ENCODE measurements at places on chromosomes 2 and 18.

DNA sequence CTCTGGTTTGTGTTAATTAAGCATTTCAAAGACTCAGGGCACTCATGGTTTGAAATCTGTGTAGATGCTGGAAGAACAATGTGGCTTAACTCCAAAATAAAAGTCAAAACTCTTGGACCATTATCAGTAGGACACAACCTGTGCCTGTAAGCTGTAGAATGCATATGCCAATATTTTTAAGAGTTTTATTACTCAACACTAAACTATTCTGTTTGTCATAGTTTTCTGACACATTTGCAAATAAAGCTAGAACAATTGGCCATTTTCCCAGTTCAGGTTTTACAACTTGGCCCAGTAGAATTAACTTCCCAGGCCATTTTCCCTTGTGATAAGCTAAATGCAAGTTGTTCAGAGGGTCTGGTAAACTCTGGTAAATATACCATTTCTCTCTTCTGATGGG lies 713.1 kb downstream of the CBLN2 start:
- DNase-seq = peak; percentile 37

DNA sequence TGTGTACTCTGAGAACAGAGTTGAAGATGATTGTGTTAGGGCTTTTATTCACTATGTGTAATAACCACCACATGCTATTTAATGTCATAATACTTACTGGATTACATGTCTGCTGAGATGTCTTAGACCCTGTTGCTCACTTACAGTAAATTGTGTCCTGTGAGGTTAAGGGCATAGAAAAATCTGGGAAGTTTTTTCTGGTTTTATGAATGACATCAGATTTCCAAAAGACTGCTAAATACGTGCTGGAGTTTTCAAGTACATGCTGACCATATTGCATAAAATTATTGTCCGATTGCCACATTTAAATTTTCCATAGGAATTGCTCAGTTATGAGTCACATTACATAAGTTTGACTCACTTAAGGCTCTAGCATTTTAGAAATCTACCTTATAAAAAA lies 96.7 kb upstream of the COL5A2 start:
- DNase-seq = peak; percentile 91

GRCh38 chr2:21812766-21813165 lies 689.0 kb downstream of the TDRD15 start:
- DNase-seq = no peak

- DNase-seq = peak; percentile 98
Observed at GRCh38 chr2:160224060-160224459, 24.0 kb upstream of the ITGB6 start.

DNA sequence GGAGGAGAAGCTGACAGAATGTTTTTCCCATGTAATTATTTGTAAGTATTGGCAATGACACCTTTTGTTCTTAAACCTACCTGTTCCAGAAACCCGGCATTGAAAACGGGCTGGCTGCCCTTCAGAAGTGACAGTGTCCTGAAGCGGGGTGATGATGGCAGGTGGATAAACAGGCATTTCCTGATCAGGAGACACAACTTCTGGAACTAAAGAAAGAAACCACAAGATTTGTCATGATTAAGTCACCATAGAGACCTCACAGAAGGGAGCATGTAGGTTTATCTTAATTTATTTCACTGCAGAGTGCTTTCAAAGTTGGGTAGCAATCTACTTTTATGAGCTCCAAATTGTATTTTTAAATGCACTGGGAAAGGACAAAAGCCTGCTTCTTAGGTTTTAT lies 43.1 kb downstream of the TTN start:
- DNase-seq = peak; percentile 15

GRCh38 chr2:48116497-48116896 lies 210.2 kb upstream of the FBXO11 start:
- no peak for DNase-seq

DNA sequence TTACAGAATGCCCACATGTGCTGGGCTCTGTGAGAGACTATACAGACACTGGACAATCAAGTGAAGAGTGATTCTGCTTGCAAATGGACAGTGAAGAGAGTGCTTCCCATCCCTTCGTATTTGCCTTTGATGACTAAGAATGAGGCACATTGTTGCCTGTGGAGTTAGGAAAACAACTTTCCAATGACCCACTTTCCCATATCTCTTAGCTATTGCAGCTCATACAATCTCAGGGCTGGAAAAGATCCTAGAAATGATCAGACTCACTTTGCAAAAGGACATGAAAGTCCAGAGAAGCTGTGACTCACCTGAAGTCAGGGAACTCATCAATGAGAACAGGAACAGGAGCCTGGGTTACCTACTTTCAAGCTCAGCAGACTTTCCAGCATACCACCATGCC lies 440.5 kb upstream of the TCF4 start:
- DNase-seq = peak; percentile 73

DNA sequence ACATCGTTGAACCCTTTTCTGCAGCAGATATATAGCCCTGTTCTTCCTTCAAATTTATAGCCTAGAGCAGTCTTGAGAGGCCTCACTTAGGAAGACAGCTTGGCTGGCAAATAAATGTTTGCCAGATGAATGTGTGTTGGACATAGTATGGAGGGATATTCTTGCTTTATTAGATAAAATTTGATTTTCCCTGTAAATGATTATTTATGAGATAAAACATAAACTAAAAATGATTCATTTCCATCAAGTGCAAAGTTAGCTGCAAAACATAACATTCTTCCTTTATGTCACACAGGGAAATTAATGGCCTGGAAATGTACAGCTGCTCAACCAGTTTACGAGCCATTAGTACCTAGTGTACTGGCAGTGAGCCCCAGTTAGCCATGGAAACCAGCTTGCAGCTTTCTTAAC lies 82.5 kb downstream of the LIMS1 start:
- DNase-seq = peak; percentile 57

DNA sequence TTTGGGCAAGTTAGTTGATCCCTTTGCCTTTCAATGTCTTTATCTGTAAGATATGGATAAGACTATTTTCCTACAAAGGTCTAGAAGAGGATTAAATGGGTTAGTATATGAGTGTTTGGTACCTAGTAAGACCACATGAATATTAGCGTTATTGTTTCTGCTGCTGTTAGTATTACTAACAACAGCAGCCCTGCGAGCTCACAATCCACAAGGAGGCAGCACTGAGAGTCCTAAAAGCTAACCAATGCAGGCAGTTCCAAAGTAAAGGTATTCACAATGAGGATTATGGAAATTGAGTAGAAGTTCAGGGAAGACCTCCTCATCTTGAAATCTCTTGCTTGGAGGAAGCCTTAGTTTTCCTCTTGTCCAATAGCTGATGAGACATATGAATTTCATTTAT lies 248.9 kb downstream of the TDRD15 start:
- DNase-seq = no peak

DNA sequence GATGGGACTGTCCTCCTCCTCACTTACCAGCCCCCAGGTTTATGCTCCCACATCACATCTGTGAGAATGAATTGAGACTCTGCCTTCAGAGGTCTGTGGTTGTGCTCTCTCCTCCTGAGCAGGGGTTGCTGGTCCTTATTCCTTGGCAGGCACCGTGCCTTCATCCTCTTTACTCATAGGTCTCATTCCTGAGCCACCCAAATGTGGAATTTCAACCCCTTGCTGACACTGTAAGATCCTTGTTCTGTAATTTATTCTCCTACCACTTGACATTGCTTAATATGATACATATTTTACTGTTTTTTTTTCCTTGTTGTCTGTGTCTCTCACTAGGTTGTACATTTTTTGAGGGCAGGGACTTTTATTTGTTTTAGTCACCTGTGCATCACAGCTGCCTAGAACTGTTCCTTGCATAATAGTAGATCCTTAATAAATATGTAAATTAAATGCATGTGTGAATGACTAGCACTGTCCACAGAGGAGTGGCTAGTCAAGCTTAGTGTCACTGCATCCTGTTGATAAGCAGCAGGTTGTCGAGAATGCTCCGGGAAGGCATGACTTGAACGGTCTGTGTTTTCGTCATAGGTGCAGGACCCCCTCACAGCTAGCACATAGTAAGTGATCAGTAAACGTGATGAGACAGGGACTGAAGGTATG lies 180.6 kb downstream of the ZNF407 start:
- no peak for DNase-seq

GRCh38 chr2:8505311-8505920 lies 176.4 kb upstream of the ID2 start:
- no peak for DNase-seq

DNA sequence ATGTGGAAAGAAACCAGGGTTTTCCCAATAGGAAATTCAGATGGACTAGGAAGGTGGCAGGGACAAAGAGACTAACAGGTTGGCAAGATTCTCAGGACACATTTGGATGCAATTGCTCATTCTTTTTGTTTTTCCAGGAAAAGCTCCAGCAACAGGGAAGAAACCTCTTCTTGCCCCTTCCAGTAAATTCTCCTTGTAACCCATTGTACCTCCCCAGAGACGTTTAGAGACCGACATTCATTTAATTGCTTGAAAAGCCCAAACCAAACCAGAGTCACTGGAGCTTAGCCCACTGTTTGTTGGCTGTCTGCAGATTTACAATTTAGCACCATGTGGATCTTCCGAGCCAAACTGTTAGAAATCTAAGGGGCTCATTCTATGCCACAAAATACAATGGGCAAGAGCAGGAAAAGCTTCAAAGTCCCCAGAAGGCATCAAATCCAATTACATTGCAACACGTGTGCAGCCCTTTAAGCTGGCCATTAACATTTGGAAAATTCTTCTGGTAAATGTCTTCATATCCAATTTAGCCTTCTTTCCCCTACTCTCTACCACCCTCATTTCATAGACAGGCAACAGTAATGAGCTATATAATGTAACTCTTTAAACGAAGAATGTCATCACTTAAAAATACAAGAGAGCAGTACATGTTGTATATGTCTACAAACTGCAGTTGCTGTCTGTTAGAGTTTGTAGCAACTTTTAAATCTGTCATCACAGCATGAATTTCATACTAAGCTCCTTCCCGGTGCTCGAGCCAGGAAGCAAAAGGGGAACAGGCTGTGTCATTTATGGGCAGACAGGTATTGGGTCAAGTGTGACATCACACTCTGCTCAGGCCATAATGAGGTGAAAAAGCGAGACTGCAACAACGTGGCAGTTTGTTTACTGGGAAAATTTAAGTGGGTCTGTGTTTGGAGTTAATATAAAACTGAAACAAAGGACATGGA lies 235.6 kb upstream of the HNRNPA3 start:
- DNase-seq = no peak

DNA sequence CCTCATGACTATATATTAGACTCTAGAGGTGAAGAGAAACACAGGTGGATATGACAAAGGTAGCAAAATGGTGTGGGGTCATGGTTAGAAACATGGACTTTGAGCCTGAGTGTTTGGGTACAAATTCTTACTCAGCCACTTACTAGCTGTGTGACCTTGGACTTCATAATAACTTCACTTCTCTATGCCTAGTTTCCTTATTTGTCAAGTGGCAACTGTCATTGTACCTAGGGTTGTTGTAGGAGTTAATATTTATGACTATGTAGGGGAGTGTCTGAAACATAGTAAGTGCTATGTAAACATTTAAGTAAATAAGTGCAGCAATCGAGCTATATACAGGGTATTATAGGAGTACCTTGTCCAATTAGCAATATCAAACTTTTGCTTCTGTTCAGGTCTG lies 49.7 kb upstream of the RAPH1 start:
- DNase-seq = no peak

DNA sequence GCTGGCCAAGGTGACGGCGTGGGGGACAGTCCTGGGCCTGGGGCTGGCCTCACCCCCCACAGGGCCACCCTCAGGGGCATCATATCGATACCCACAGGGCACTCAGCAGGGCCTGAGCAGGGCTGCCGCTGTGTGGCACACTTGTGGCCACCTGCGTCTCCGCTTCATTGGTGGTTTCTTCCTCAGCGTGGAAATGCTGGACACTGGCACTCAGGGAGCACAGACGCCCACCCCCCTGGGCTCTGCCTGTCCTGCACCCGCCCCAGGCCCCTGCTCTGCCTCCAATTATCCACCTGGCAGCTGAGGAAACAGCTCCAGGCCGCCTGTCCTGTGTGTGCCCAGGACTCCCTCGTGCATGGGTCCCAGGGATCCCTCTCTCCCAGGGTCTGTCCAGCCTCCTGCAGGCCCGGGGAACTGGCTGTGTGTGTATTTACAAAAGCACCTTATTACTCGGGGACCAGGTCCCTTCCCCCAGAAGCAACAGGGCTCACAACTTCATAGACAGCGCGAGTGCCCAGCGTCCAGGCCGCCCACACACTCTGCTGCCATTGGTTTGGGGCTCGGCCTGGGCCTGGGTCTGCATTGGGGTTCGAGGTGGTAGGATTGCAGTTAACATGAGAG lies 13.1 kb downstream of the CROCC2 start:
- no peak for DNase-seq

GRCh38 chr2:108615480-108616090 lies 81.3 kb downstream of the LIMS1 start:
- DNase-seq = no peak

- DNase-seq = no peak
Observed at GRCh38 chr18:69557282-69557681, 156.6 kb downstream of the DOK6 start.

Data from astrocyte of the spinal cord (primary cell).